Foreskin fibroblast (primary cell): ENCODE measurements at places on chromosomes 7 and 10.

DNA sequence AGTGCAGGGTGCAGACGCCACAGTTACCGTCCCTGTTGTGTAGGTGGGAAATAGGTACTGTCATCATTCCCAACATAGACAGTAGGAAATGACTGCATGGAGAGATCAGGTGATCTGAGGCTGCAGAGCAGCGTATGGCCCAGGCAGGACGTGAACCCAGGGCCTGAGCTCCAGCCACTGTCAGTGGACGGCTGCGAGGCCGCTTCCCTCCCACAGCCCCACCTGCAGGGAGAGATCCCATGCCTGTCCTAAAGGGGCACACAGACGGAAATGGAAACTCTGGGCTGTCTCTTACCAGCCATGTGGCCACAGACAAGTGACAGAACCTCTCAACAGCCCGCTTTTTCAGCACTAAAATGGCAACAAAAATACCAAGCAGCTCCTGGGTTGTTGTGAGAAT, 44.5 kb upstream of the MNX1 start:
- no peak for DNase-seq

DNA sequence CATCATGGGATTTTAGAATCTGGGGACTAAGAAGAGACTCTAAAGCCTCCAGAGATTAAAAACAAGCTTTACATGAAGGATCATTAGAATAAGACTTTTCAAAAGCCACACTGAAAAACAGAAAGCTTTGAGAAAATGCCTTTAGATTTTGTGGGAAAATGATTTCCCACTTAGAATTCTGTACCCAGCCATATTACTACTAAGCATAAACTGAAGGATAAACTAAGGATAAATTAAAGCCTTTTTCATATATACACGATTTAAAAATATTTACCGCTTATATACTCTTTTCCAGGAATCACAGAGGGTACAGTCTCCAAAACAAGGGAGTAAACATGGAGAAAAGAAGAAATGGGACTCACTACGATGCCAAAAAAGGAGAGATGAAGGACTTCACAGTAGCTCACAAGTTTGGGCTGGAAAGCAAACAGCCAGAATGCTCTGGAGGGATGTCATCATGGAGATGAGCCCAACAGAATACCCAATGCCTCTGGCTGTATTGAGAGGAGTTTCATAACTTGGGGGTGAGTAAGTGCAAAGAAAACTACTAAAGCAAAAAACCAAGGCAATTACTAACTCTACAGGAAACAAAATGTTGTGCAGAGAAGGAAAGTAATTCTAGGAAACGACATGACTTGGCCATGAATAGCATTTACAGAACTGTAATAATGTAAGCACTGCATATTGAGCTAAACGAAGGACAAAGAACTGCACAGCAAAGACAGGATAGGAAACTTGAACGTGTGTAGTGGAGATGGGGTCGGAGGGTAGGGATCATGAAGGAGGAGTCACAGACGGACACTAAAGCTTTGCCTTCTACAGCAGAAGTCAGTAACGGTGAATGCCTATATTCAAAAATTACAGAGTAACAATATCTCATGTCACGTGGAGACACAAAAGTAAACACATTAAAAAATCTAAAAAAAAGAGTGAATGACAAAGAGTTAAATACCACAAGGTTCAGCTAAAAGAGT, 61.4 kb upstream of the ASAH2 start:
- DNase-seq, result peak; percentile 82

DNA sequence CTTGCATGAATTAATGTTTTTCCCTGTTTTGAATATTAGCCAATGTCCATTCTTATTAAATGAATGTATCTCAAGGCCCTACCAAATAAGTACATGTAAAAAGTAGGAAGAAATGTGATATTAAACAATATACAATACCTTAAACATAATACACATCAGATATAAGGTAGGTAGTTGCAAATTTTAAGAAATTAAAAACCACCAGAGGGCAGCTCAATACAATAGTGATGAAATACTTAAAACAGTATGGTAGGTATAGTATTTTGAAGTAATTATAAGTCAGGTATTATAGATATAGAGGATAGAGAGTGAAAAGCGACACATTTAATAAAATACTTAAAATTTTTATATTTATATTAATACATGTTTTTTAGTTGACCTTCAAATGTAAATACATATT, 43.6 kb upstream of the CDK14 start:
- peak; percentile 37 for DNase-seq

DNA sequence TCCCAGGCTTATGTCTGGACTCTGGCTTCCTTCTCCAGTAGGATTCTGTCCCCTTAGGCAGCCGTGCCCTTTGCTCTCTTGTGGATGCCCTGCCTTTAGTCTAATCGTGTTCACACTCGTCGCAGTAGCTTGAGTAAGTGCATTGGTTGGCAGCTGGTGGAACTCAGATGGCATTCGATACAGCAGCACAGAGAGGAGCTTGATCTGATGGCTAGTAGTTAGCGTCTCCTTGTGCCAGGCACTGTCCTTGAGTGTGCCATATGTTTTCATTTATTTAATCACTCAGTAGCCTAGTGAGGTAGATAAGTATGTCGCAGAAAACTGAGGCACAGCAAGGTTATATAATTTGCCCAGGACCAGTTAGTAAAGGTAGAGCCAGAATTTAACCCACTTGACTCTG, 18.2 kb upstream of the PARP12 start:
- no peak for DNase-seq

GRCh38 chr7:143499743-143500348, 22.2 kb downstream of the TAS2R41 start:
- peak; percentile 36 for DNase-seq

- DNase-seq, result no peak
These were observed 9.1 kb downstream of the TMEM270 start for GRCh38 chr7:73870041-73870492.

- peak; percentile 59 for DNase-seq
These were observed 493.4 kb downstream of the TNS3 start for GRCh38 chr7:47088329-47089067.

GRCh38 chr7:111516612-111517011, 45.7 kb downstream of the IMMP2L start:
- DNase-seq, result no peak

DNA sequence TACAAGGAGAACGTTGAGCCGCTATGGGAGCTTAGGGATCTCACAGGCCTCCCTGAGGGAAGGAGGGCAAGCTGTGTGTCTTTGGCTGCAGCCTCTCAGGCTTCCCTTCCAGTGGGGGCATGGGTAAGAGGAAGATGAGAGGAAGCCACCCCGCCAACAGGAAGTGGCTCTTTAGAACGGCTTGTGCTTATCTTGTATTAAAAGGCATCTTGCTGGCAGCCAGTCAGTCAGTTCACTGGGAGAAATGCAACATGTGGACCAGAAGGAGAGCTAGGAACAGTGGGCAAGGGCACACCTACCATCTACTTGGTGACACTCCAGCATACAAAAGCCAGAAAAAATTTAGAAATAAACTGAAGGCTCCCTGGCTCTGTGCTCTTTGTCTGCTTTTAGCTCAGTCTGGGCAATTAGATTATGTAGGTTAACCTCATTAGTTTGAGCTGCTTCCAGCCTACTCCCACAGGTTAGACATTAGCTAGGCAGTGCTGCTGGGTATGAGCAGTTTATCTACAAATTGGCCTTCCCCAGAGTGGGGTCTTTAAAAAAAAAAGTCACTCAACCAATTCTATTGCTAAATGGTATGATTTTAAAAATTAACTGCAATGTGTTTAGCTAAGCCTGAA, 595.9 kb downstream of the KCNMA1 start:
- no peak for DNase-seq

GRCh38 chr7:1541431-1542162, 11.1 kb downstream of the MAFK start:
- DNase-seq, result no peak
